ENCODE measurements at places on chromosomes 7 and 10.

DNA sequence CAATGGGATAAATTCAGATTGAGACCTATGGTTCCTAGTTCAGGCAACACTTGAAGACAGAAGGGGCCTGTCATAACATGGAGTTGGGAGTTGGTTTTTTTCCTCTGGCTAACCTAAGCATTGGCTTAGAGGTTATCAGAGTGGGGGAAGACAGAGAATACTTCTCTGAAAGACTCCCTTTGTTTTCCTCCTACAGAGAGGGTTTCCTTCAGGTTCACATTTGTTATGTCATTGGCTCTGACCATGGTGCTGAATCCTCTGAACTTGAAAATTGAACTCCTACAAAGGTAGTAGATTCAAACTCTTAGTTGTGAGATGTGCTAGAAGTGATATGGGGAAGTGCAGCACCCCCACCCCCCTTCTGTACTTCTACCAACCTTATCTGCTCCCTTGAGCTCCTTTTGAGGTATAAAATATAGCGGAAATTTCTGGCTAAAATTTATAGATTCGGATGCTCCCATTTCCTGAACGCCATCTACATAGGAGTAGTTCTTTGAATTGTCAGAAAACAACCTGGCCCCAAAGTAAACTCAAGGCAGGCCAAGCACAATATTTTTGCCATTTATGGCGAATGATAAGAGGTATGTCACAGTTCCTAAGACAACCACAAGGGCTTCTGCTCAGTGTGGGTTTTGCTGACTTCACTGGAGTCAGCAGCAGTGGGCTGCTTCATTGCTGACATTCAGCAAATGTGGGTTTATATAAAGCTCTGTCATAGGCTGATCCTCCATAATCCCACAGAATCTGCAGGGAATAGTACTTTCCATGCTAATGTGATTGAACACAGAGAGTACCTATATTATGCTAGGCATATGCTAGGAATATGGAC lies 131.6 kb upstream of the KLF14 start:
- no peak for DNase-seq

GRCh38 chr10:49079072-49079471 lies 36.2 kb downstream of the VSTM4 start:
- DNase-seq: no peak

DNA sequence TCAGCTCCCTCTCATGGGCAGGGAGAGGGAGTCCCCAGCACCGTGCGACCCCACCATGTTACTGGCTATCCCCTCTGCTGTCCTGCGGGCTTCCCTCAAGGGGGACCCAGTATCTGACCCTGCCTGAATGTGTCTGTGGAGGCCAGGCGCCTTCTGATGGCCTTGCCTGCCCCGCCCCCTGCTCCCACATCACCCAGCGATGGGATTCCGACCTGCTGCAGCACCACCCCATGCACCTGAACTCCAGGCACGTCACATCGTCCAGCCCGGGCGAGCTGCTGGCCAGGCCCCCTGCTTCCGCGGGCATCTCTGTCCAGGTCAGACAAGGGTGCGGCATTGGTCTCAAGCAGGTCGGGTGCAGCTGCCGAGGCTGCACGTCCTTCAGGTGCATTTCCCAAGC lies 19.0 kb downstream of the LRRC27 start:
- DNase-seq: no peak

DNA sequence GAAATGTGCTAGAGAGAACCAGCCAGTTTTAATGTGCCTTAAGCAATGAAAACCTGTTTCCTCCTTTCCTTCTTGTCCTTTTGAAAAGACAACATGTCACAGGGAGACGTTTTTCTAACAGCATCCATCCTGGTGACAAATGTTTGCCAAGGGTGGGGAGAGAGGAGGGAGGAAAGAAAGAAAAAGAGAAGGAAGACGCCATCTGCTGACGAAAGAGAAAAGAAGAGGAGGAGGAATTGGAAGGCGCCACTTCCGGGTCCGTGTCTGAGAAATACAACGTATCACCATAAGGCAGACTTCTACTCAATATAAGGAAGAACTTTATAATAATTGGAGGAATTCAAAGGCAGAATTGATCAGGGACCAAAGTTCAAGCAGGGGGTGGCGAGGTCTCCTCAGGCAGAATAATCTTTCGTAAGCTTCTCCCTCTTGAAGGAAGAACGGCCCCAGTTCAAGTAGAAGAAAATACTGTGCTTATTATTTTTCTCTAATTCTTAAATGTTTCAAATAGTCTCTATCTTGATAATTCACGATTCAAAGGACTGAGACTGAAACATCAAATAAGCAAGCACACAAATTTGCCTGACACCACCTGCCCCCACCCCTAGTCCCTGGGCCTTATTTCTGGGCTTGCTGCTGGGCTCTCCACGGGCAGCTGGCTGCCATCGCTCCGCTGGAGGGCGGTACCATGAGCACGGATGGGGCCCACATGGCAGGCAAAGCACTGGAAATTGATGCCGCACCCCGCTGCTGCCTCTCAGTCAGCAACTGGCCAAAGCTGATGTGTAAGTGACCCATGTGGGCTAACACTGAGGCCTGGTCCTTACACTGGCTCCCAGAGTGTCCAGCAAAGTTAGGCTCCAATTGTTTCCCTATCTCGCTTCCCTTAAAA lies 273.7 kb upstream of the KLF14 start:
- no peak for DNase-seq

DNA sequence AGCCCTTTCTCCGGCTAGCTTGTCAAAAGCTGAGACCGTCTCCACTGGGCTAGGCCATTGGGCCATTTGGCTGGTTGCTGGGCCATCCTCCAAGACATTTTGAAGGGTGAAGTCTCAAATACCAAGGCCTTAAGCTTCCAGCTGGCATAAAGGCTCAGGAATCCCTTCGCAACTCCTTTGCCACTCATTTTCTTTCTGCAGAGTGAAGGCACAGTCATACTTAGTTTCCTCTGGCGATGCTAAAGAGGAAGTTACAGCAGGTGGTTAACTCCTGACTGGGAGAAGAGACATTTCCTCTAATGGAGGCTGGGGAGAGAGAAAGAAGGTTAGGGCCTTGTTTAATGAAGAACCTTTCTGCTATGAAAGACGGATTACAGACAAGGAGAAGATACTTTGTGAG lies 4.8 kb upstream of the REPIN1 start:
- DNase-seq: no peak

DNA sequence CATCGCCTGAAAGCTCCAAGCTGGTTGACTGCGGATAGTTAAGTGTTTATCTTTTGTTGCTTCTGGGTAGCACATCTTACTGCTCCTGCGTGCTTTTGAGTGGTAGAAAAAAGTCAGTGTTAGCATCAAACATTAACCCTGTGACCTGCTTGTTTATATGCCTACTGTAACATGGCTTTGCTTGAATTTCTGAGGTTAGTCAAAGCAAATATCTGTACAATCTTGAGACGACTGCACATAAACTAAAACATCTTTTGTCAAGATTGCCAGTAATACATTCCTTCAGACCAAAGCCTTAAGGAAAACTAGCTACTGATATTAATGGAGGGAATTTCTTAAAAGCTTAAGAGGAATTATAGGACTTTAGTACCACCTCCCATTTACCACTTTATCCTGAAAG lies 163.7 kb downstream of the BAMBI start:
- DNase-seq: no peak

DNA sequence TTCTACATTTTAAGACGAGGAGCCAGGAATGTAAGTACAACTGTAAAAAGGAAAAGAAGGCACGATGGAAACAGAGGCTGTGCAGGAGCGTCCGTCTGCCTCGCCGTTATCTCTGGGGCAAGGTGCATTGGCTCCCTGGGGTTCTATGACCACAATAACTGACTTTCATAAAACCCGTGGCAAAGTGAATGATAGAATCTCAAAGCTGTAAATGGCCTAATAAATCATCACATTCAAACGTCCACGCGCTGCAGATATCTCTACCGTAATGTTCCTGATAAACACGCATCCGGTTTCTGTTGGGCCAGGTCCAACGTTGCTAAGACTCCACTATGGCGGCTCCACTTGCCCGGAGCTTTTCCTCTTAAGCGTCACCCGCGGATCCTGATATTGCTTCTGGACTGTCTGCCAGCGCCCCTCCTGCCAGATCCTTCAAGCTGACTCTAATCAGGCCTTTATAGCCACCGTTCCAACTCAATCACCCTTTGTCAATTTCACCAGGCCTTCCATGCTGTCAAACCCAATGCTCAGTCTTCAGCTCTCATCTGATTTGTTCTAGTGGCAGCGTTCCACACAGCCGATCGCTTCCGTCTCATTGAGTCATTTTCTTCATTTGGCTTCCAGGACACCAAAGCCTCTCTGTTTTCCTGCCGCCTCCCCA lies 265.6 kb upstream of the FOXK1 start:
- DNase-seq: no peak

- DNase-seq: no peak
Observed at GRCh38 chr10:22619101-22619500, 95.3 kb downstream of the PIP4K2A start.

GRCh38 chr10:70409772-70410171 lies 5.8 kb downstream of the EIF4EBP2 start:
- no peak for DNase-seq

- no peak for DNase-seq
Observed at GRCh38 chr7:48173756-48174382, 2.6 kb downstream of the ABCA13 start.

DNA sequence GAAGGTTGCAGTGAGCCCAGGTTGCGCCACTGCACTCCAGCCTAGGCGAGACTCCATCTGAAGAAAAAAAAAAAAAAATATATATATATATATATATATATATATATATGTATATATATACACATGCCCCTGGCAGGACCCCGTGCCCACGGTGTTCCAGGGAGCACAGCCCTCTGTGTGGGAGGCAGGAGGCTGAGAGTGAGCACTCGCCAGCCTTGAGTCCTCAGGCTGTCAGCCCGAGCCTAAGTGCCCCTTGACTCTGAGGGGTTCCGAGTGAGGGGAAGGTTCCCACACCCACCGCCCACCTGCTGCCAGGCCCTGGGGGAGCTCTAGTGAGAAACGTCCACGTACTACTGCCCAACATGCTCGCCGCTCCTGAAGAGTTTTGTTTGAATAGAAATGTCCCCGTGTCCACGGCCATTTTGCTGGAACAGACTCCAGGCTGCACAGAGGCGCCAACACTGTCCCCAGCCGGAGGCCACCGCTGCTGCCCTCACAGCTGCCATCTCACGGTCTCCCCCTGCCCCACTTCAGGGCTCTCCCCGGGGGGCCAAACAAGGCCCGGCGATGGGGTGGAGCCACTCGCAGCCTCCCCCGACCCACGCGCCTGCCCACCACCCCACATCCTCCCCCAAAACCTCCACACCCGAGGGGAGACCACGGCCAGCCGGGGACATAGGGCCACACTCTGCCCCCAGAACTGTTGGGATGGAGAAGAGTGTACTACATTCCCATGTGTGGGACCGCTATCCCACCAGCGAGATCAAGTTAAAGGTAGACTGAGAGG lies 62.8 kb upstream of the EBF3 start:
- no peak for DNase-seq

GRCh38 chr10:86390337-86391120 lies 23.9 kb upstream of the GRID1 start:
- no peak for DNase-seq

DNA sequence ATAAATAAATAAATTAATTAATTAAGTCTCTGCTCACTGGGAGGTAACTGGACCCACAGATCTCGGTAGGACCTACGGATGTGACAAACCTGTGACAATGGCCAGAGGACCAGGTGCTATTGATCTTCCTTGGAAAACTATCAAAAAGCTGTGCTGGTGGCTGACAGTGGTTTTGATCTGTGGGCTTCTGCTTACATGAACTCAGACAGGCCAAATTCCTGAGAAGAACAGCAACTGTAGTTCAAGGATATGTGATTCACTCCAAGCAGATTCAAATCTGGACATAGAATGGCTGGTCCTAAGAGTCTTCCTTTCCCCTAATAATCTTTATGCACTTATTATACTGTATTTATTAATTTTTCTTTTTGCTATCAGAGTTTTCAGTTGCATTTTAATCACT lies 80.0 kb downstream of the ATXN7L1 start:
- no peak for DNase-seq

DNA sequence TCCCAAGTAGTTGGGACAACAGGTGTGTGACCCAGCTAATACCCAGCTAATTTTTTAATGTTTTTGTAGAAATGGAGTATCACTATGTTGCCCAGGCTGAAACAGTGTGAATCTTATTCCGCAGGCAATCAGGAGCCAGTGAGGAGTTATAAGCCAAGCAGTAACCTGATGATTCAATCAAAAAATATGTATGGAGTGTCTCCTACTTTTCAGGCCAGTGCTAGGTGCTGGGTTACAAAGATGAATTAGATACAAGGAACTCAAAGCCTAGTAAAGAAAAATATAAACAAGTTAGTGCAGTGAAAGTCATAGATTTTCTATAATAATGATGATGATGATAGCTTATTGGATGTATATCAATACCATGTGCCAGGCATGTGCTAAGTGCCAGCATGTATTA lies 13.2 kb upstream of the IFRD1 start:
- DNase-seq: no peak

DNA sequence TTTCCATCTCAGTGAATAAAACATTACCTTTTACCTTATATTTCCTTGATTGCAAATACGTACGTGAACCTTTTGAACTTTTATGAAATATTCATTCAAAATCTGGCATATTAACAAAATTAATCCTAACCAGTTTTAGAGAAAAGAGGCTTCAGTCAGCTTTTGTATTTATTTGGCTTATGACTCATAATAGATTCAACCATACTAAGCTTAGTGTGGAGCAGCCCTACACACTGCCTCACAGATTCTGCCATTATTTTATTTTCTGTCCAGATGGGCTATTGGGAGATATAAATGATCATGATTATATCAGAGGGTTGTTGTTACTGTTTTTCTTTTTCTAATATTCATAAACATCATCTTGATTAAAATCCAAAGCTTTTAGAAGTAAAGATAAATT lies 325.5 kb downstream of the GPR37 start:
- no peak for DNase-seq

- no peak for DNase-seq
Observed at GRCh38 chr7:91408388-91409154, 144.3 kb downstream of the FZD1 start.

DNA sequence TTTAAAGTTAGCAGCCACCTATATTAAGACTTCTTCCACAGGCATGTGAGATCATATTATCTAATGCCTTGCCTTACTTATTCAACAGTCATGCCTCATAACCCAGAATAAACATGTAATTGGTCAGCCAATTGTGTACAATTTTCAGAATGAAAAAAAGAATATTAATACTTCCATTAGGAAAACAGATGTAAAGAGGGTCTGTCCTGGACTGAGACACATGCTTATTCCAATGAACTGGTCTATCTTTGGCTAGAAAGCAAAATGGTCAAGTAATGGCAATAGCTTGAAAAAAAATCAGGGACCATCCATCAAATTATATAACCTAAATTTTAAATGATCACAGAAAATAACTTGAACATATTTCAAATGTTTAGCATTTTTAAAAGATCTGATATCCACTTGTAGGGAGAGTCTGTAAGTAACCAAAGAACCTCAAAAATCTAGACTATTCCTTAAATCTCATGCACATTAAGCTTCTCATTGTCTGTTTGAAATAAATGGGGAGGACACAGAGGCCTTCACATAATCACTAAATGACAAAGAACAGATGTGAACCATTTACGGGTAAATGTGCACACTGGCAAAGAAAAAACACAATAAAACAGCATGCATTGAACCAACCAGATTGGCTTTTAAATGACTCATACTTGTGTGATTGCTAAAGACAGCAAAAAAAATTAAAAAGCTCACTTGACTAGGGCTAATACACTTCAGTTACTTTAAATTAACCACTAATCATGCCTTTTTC lies 568.8 kb upstream of the PCDH15 start:
- DNase-seq: no peak

GRCh38 chr7:140390466-140391190 lies 7.7 kb downstream of the SLC37A3 start:
- no peak for DNase-seq

All from CD8-positive, alpha-beta T cell (primary cell).